Umbilical cord (tissue), 2 donors: ENCODE measurements at places on chromosomes 5 and 9.

GRCh38 chr5:43137326-43137725 is 16.6 kb downstream of the ZNF131 start:
- DNase-seq, result no peak

DNA sequence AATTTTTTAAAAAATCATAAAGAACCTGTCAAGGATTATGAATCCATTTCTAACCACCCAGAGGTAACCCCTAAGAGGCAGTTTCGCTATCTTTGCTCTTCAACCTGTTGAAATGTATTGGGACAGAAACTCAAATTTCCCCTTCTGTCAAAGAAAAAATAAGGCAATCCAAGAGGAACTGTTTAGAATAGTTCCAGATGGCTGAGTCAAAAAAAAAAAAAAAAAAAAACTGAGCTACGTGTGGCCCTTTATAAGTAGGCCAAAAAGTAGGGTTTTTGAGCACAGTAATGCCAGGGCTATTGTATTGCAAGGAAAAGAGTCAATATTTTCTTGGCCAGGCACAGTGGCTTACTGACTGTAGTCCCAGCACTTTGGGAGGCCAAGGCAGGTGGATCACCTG is 94.9 kb downstream of the RAD23B start:
- no peak for DNase-seq

GRCh38 chr9:88383176-88383575 is 5.1 kb upstream of the SPIN1 start:
- DNase-seq, result no peak

- no peak for DNase-seq
Observed at GRCh38 chr5:90294604-90295003, 115.0 kb downstream of the CETN3 start.

DNA sequence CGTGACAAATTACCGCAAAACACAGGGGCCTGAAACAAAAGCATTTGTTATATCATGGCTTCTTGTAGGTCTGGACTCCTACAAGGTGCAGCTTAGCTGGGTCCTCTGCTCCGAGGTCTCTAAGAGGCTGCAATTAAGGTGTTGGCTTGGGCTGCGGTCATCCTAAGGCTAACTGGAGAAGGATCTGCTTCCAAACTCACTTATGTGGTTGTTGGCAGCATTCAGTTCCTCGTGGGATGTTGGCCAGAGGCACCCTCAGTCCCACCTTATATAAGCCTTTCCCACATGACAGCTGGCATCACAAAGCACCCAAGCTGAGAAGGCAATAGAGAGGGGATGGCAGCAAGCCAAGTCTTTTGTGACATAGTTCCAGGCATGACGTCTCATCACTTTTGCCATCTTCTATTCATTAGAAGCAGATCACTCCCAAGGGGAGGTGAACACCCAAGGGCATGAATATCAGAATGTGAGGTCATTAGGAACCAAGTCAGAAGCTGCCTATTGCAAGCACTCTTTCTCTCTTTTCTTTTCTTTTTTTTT is 47.9 kb upstream of the ZBTB43 start:
- no peak for DNase-seq

DNA sequence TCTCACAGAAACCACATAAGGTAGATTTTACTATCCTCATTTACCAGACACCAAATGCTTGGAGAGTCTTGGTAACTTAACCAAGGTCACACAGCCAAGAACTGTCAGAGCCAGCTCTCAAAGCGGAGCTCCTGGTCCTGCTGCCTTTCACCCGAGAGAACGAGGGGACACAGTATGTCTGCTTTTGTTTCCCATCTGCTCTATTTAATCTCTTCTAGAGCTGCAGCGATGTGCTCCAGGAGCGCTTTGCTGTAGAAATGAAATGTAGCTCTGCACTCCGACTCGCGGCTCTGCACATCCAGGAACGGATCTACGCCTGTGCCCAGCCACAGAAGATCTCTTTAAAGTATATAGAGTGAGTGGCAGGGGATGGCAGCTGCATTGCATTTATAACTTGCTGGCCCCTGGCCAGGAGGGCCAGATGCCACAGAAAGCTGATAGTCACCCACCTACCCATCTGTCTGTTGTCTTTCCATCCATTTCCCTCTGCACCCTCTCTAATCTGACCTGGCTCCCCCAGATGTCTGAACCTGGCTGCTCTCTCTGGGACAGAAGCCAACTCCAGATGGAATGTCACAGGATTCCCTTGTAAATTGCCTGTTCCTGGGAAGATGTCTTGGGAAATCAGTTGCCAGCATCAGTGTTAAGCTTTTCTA is 21.4 kb upstream of the TRMT10B start:
- DNase-seq, result peak; percentile 22

- no peak for DNase-seq
Observed at GRCh38 chr9:21903380-21903965, 90.7 kb downstream of the CDKN2A start.

DNA sequence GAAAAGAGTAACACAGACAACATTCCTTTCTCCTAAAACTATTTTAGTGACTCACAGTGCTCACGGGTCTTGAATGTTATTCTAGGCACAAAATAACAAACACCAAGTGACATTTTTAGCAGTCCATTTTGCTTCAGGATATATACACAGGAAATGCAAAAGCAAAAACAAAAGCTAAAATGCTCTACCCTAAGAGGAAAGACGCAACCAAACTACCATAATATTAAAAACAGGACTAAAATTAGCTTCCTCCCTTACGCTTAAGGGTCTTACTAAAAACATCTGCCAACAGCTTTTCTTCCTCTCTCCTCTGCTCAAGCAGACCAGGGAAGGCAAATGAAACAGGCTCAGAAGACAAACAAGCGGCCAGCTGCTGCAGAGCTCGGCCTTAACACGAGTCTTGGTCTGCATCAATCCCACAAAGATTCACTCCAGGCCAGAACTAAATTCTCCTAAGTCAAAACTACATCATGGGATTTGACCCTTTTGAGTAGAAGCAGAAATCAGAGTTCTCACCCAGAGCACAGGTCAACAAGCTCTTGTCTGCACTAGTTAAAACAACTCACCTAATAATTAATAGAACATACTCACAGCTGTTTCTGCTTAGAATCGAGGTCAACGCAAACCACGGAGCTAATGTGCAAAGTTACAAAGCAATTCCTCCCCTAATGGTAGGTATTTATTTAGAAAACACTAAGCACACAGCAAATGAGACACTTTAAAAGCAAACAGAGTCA is 62.3 kb downstream of the RAPGEF1 start:
- DNase-seq, result peak; percentile 78

DNA sequence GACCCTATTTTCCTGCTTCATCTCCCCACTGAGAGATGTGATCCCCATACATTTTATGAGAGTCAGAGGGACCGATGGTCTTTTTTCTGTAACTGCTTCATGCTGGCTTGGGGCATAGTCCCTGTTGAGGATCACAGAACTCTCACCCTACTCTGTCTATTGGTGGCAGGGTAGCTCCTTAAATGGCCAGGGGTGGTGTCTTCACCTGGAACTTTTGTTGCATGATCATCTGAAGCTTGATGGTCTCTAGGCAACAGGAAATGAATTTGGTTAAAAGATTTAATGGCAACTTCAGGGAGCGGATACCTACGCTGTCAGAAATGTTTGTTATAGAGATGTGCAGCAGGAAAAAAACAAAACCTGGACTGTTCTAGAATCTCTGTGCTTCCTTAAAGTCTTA is 87.0 kb upstream of the GLIS3 start:
- DNase-seq, result no peak

GRCh38 chr5:140764177-140764973 is 21.6 kb upstream of the PCDHA1 start:
- no peak for DNase-seq

DNA sequence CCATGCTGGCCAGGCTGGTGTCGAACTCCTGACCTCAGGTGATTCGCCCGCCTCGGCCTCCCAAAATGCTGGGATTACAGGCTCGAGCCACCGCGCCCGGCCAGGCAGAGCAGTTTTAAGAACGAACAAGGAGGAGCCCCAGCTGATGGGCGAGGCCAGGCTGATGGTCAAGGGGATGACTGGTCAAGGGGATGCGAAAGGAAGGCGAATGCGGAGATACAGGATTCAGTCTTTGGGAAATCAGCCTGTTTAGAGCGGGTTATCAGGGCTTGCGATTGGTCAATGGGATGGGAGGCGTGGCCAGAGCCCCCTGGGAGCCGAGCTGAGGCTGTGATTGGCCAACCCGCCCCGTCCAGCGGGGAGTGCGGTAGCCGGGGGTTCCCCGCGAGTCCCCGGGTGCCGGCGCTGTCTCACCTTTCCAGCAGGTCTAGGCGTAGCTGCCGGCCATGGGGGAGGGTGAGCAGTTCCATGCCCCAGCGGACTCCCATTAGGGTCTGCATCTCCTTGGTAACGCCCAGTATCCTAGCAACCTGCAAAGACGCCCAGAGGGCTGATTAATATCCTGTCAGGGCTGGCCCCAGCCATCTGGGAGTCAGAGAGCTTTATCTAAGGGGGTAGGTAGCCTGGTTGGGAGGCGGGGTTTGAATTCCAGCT is 7.5 kb upstream of the TOR2A start:
- DNase-seq, result peak; percentile 66

- DNase-seq, result no peak
Observed at GRCh38 chr5:4027088-4027734, 431.6 kb downstream of the IRX1 start.

DNA sequence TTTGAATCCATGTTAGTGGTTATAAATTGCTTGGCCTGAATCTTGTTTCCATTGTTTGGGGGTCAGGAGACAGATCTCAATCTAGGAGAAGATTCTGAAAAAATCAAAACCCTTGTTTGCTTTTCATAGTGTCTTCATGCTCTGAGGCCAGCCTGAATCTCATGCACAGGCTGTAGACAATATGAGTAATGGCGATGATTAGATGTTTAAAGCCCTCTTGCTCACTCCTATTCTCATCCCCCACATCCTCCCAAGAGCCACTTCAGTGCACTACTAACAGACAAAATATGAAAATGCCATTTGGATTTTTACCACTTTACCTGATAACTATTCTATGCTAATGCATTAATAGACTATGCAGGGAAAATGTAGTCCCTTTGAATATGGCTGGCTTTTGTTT is 129.4 kb downstream of the NUDT12 start:
- DNase-seq, result no peak

DNA sequence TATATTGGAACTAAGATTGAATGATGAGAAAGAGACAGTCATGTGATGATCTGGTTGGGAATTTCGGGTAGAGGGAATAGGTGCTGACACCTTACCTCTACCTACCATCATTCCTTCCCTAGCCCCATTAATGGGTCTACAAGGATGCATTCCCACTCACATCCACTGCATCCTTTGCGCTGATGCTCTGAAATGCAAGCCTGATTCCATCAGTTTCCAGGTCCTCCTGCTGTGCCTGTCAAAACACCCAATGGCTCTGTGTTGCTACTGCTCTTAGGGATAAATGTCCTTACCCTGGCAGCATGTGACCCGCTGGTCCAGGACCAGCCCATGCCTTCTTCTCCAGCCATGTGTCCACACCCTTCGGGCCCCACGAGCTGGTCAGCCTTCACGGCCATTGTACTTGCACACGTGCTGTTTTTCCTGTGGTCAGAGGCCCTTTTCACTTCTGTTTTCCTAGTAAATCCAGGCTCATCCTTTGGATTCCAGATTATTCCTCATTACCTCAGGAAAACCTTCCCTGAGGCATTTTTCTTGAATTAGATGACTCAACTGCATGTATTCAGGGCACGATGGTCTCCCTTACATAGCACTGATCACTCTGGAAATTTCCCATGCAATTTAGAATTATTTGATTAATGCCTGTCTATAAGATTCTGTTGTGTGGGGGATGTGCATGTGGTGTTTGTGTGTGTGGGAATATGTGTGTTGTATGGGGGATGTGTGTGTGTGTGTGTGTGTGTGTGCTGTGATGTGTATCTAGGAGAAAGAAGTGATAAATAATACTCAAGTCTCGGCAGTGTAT is 185.0 kb downstream of the DIRAS2 start:
- no peak for DNase-seq

DNA sequence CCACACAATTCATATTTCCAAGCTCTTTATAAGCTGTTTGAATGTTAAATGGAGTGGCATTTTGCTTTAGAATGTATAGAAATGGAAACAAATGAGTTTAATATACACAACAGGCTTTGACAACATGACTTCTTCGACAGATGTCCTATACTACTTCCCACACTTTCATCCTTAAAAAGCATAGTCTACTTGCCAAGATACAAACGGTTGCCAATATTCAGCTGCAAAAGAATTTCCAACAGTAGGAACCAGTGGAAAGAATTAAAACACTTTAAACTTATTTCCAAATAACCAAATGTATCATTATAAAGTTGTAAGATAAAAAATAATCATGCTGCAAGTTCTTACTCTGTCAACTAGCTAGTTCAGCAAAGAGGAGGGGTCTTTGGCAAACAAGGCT is 456.4 kb downstream of the PDE4D start:
- no peak for DNase-seq

- peak; percentile 46 for DNase-seq
Observed at GRCh38 chr9:77554586-77555105, 93.5 kb downstream of the GNA14 start.

DNA sequence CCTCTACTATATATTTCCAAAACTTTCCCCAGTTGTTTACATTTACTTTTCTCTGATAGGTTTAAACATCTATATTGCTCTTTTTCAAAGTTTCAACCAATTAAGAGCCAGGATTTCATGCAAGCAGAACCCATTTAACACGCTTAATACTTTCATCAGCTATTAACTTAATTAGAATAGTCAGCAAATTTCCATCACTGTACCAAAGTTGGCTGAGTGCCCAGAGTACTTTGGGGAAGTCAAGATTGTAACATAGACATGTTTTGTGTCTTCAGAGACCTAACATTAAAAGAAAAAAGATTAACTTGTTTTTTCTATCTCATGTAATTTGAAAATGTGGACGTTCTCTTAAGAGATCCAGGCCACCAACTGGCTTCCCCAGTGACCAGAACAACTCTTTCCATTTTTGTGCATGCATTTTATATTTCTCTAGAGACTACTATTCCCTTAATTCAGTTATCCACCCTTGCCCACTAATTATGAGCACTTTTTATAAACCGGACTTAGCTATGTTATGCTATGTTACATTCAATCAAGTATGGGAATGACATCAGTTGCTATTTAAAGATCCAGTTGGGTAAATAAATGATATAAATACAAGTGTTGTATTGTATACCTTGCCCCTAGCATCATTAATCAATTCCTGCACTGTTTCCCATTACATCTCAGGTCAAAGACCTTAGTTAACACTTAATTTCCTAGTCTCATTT is 478.1 kb upstream of the NMUR2 start:
- DNase-seq, result peak; percentile 2

DNA sequence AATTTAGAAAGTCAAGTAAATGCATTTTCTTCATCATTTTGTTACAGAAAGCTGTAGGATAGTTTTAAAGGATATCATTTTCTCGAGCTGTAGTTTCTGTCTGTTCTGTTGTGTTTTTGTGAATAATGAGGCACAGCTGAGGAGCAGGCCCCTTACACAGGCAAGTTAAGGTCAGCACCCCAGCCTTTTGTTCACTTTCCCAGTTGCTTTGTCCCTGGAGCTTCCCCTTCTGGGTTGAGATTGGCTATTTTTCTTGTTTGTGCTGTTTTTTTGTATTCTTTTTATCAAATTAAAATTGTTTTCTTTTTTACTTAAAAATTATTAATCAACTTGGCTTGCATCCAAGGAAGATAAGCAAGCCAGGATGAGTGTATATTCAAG is 213.8 kb upstream of the ACTBL2 start:
- DNase-seq, result no peak
